Stimulated activated CD4-positive, alpha-beta T cell treated with anti-CD3 and anti-CD28 coated beads, Interleukin-4, amount 100 ng/mL, for 48 hours (primary cell): ENCODE measurements at places on chromosomes 5 and 9.
A peak's percentile ranks its signal among the peaks of the same experiment; 100 is the strongest.

DNA sequence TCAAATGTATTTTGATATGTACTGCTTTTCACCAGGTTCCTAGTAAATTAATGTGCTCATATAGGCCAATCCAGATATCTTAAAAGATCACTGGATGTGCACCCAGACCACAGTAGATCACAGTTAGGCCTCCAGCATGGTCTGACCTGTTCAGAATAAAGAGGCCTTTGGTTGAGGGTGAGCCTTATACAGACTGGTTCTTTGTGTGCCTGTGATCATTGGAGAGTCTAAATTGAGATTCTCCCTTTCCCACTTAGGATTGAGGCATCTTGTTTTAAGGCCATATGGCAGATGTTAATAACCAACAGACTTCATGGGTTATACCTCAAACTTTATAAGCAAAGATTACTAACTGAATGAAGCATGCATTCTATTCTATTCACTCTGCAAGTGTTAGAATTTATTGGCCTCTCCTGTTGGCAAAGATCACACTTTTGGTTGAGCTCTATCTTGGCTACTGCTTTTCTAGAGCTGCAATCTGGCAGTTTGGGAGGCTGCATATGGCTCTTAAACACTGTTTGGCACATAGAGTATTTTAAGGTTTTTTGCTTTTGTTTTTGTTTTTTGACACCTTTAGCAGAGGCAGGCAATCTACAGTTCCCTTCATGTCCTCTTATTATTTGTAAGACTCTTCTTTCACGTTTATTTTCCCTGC, 8.5 kb downstream of the CHSY3 start:
- no peak for DNase-seq

DNA sequence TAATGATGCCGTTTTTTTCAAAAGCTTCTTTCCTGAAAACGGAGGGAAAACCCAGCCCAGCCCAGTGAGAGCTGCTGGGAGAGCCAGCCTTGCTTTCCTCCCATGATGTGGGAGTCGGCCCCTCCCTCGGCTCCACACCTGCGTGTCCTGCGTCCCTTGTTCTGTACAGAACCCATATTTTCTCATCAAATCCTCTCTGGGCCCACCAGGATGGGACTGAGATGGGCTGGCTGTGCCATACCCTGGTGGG, 8.9 kb downstream of the FLT4 start:
- no peak for DNase-seq

GRCh38 chr9:21381448-21382339, 3.5 kb downstream of the IFNA2 start:
- DNase-seq: no peak

DNA sequence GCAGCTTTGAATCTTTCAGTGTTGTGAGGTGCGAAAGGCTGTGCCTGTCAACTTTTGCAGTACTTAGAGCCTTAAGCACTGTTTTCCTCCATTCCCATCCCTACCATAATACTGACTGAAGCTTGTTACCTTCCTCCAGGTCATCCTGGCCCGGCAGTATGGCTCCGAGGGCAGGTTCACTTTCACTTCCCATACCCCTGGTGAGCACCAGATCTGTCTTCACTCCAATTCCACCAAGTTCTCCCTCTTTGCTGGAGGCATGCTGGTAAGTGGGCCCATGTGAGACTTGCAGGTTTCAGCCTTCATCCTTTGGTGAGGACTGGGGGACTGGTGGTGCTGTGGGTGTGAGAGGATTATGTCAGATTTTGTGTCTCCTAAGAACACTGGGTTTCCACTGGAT, 1.5 kb downstream of the TMED9 start:
- DNase-seq: no peak

DNA sequence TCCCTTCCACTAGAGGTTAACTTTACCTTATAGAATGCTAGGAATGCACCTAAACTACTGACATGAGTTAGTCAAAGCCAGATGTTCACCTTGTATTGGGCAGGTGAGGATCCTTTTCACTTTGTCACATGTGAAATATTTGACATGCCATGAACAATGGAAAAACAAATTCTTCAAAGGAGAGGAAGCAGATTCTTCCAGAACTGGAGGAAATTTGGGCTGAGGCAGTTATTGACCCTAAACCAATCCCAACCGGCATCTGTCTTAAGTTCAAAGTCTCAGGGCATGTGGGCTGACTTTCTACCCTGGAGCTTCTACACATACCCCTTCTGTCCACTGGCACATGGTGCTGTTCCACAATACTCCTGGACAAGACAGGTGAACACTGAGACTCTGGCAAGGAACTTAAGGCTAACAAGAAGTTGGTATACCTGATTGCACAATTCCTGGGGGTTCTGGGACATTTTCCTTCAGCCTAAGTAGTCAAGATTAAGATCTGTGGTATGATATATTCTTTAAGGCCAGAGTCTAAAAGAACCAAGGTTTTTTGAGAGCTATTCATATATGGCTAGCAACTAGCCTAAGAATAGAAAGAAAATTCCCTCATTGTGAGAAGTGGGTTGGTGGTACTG, 2.6 kb downstream of the VLDLR start:
- DNase-seq: no peak

- no peak for DNase-seq
These were observed 15.5 kb upstream of the NCS1 start for GRCh38 chr9:130156672-130157071.

GRCh38 chr5:75395277-75395676, 58.3 kb downstream of the HMGCR start:
- no peak for DNase-seq

DNA sequence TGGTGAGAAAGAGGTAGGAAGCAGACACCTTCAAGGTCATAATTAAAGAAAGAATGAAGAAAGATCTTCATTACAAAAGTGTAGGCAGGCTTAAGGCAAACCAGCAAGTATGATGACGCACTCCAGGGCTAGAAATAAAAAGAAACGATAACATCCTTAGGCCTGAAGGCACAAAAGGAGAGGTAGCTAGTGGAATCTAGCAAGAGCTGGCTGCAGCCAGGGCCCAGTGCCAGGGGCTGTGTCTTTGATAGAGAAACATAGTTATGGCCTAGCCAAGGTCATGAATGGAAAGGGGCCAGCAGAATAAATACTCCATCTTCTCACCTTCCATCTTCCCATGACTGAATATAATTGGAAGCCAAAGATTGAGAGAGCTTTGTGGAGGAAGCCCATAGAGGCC, 6.8 kb upstream of the SH3TC2 start:
- DNase-seq: no peak

GRCh38 chr9:134181648-134182034, 17.3 kb upstream of the RNU6ATAC start:
- no peak for DNase-seq

GRCh38 chr5:93278896-93279295, 302.1 kb downstream of the NR2F1-AS1 start:
- no peak for DNase-seq

DNA sequence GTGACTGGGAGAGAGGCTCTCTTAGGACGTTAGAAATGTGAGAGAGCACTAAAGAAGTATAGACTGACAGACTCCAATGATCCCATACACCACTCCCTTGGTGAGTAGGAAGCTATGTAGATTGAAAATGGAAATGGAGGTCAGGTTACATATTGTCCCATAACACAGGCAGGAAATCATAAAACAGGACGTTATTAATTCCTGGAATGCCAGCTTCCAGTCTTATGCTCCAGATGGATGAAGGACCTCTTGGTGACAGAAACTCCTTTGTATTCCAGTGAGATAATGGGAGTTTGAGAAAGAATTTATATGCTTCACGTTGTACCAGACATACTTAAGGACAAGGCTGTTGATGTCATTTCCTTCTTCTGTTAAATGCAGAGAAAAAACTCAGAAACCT, 338.2 kb upstream of the ITGA1 start:
- no peak for DNase-seq

- DNase-seq: no peak
These were observed 104.4 kb downstream of the DENND1A start for GRCh38 chr9:123825342-123826060.

DNA sequence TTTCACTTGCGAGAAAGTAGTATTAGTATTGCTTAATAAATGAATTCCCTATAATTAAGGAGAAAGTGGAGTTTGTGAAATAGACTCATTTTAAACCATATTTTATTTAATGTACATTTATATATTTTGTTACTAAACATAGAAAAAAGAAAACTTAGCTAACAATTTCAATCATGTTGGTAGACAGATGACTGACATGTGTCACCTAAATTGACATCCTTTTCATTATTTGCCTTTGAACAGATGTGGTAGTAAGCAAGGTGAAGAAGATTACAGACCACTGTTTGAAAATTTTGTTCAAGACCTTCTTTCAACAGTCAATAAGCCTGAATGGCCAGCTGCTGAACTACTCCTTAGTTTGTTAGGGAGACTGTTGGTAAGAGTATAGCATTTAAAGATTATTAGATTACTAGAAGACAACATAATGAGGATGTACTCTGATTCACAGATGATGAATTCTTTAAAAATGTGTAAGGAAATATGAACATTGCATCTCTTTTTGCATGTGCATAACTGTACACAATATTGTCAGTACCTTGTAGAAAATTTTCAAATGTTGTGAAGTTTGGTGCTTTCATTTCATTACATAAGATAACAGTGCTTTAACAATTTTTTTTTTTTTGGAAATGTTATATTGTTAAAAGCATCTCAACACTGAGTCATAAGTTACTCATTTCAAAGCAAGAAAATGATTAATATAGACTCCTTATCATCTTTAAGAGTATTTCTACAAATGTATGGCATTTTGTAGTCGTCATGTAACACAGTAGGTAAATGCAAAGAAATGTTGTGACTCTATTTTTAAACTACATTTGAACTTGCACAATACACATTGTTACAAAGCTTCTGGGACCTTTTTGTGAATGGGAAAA, 139.5 kb downstream of the NIPBL start:
- DNase-seq: no peak

DNA sequence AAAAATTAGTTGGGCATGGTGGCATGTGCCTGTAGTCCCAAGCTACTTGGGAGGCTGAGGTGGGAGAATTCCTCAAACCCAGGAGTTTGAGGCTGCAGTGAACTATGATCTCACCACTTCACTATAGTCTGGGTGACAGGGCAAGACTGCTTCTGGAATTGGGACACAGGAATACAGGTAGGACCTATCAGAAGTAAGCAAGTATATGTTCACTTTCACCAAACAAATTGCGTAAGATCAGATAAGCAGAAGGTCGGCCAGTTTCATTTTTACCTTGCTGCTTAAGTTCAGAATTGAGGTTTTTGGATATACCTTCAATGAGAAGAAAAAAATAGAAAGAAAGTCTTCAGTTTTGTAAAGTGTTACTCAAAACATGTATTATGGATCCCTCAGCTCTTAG, 171.7 kb downstream of the MAT2B start:
- no peak for DNase-seq

DNA sequence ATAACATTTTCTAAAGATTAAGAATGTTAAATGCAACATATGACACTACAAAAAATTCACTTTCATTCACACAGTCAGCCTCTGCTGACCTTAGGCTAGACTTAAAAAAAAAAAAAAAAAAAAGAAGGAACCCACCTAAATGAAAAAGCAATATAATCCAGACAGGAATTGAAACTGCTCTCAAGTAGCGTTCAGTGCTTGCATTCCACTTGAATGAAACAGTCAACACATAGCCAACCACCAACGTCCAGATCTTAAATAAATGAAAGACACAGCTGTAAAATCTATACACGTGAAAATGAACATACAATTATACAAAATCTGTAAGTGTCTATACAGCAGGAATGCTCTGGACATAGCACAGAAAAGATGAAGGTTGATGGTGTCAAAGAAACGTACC, 11.4 kb downstream of the TMEM245 start:
- DNase-seq: no peak

DNA sequence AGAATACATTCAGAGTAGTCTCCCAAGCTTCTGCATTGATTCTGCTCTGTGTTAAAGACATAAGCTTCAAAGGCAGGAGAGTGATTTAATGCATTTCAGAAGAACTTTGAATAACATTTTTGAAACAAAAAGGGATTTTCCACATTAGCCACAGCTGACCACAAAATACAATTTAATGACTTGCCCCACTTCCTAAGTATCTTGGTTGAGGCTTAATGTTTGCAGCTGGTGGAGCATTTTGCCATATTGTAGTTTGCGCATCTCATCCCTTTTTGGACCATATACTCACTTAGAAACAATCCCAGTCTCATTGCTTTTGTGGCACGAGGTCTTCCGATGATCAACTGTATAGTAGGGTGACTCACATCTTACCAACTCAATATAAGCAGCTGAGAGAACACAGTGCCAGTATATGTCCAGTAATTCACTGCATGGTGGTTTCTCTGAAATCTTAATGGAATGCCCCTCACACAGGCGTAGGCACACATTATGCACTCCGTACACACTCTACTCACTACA, 455.8 kb upstream of the PTGER4 start:
- peak; percentile 31 for DNase-seq

DNA sequence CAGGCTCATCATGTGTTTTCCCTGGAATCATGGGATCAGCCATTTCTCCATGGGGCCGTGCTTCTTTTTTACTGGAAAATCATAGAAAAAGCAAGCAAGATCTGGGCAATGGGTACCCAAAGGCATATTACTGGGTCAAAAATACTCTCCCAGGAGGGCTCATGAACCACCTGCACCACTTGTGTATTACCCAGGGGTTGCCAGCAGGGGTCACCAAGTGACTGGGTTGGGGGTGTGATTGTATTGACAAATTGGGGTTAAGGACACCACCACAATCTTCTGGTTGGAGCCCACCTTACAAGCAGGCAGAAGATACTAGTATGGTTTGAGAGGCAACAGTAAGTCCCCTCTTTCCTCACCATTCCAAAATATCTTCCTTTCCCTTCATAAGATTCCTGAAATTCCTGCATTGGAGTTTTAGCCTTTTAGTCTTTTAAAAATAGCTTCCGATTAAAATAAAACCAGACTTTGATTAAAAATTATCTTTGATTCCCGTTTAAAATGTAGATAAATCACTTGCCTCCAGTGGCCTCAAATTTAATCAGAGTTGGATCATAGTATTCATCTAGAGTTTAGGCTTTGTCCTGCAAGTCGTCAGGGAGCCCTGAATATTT, 603.3 kb downstream of the KIF4B start:
- peak; percentile 30 for DNase-seq

DNA sequence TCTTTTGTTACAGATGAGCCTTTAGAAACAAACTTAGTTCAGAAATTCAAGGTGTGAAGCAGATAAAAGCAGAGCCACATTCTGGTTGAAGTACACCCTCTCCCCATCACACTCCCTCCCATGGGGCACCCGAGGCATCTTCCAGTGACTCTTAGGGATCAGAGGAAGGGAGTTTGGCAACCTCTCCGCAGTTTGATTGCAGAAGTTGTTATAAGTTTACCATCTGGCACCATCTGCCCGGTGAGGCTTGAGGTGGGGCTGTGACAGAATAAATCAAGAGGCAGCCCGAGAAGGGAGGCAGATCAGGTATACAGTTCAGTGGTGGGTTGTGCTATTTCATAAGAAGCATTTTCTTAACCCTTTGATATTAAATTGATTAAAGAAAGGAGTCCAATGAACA, 458.6 kb upstream of the CLINT1 start:
- no peak for DNase-seq

DNA sequence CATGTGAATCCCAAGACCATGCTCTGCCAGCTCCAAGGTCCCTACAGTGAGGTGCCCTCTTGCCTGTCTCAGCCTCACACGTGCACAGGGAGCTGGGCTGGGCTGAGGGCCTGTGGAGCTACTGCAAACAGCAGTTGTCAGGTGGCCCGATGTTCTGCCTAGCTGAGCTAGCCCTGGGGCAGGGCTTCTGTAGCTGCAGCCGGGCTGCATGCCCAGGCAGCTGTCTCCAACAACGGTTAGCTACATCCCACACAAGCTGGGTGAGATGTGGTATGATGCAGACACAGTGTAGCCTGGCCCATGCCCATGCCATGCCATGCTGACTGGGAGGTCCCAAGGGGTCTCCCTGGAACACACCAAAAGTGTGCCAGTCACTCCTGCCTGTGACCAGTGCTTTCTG, 62.0 kb downstream of the MACROH2A1 start:
- no peak for DNase-seq

- DNase-seq: peak; percentile 36
These were observed 71.8 kb upstream of the MAMDC2 start for GRCh38 chr9:69971643-69972449.
